A172 (cell line): ENCODE measurements at places on chromosomes 16 and 17. TPM values are rescaled to one million over a fixed set of nuclear protein-coding genes. Genes with fewer than 3 reads are reported as not detected.

Gene SPG7
- 171 and 208 TPM in 2 replicates for total RNA-seq

DNA sequence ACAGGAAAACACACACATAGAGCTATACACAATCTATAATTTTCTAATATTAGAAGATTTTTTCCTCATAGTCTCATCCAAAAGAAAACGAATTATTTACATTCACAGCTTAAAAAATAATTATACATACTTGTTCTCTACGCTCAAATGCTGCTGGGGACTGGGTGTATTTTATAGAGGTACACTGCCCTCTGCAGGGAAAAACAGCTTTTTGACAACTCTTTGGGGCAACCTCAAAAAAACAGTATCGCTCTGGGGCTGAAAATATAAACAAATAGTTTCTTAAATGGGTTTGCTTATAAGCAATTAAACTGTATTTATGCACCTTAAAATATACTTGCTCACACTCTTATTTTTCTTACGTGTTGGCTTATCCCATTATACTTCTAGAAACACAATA is 261.8 kb upstream of the PSMD7 start:
- DNase-seq = peak; percentile 8

- DNase-seq = peak; percentile 26
Measured at GRCh38 chr16:77739559-77739892, 17.2 kb downstream of the NUDT7 start.

DNA sequence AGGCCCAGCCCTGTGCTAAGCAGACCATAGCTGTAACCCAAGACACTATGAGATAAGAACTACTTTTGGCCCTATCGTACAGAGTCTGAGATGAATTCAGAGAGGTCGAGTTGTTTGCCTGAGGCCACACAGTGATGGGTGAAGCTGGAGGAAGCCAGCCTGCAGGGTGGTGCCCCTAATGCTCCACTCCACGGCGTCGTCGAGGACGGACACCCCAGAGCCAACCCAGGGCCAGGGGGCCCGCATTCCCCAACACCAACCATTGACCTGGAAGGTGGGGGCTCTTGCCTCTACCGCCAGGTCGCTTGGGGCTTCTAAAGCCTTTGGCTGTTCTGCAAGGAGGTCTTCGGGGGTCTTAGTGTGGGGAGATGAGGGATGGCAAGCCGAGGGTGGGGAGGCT is 84.1 kb downstream of the IRF8 start:
- DNase-seq = no peak

DNA sequence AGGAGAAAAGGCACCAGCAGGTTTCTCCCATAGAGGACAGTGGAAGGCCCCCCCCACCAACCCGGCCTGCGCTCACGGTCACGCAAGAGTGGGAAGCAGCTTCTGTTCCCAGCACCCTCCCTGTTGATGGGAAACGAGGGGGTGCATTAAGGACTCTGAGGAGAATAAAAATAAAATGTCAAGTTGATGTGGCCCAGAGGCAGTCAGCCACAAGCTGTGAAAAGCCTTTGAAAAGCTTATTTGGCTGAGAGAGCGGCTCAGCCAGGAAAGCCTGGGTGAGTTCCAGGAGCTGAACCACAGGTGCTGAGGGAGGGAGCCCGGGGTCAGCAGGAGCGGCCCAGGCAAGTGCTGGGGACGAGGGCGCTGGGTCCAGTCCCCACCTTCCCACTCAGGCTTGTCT is 26.9 kb upstream of the SPATA32 start:
- DNase-seq = no peak

DNA sequence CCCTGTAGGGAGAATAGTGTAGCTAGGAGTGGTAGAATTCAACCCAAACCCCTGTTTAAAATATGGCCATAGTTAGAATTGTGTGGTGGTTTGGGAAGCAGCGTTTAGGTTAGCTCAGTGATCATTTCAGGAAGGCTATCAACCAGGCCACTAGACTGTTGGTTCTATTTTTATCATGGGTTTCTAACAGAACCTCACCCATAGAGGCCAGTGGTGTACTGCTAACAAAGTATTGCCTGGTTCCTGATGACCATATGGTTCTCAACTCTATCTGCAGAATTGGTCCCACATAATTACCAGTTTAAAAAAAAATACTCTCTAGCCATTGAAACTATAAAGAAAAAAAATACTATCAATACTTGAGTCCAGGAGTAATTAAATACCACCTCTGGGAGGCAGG is 70.5 kb upstream of the RASL10B start:
- DNase-seq = no peak

- no peak for DNase-seq
Measured at GRCh38 chr16:71852158-71852557, 6.4 kb downstream of the ATXN1L start.

- DNase-seq = no peak
Measured at GRCh38 chr17:7606280-7606679, 8.4 kb downstream of the FXR2 start.

DNA sequence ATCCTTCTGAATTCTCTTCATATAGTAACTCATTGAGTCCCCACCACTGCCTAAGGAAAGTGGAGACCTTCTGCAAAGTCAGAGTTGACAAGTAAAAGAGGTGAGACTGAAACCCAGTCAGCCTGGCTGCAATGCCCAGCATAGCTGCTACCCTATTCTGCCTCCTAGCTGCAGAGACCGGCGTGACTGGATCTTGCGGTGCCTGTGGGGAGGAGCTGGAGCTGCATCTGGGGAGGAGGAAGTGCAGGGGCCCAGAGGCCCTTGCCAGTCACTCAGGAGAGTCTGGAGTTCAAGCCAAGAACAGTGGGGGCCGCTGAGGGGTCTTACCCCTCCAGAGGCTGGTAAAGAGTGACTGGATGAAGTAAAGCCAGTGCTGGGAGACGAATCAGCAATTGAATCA is 35.0 kb upstream of the ZNF423 start:
- no peak for DNase-seq

DNA sequence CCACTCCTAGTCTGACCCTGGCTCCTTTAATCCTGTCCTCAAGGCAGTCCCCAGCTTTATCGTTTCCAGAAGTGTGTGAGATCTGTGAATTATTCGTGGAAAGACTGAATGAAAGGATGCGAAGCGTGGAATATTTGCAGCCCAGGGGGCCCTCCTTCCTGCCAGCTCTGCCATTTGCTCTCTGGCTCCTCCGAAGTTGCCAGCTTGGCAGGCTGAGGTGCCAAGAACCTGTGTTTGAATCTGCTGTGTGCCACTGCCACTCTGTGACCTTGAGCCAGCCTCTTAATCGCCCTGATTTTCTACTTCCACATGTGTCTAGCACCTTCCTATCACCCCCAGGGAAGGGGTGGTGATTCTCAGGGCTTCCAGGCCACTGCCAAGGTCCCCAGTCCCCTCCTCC is 10.8 kb downstream of the TBKBP1 start:
- DNase-seq = no peak

- no peak for DNase-seq
Measured at GRCh38 chr16:70687102-70687511, 1.3 kb upstream of the MTSS2 start.

GRCh38 chr16:12613131-12613991 is 190.3 kb downstream of the CPPED1 start:
- peak; percentile 100 for DNase-seq

Gene PRSS33
- 0.17 and 0.36 TPM in 2 replicates for total RNA-seq

DNA sequence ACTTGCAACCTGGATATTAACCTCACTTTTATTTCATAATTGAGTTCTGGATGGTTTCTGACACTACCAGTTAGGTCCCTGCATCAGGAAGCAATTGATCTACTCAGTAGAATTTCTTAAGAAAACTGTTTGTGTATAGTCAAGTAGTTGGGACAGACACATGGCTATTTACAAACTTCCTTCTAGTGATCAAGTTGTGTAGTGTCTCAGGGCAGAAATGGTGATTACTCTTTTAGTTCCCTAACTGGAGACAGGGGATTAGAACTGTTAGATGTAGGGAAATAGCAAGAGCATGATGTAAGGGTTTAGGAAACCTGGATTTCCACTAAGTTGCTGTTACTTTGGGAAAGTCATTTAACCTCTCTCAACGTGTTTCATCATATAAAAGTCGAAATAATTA is 30.4 kb downstream of the TMEM100 start:
- no peak for DNase-seq

- DNase-seq = peak; percentile 65
Measured at GRCh38 chr16:73064212-73064993, 16.5 kb upstream of the ZFHX3 start.

DNA sequence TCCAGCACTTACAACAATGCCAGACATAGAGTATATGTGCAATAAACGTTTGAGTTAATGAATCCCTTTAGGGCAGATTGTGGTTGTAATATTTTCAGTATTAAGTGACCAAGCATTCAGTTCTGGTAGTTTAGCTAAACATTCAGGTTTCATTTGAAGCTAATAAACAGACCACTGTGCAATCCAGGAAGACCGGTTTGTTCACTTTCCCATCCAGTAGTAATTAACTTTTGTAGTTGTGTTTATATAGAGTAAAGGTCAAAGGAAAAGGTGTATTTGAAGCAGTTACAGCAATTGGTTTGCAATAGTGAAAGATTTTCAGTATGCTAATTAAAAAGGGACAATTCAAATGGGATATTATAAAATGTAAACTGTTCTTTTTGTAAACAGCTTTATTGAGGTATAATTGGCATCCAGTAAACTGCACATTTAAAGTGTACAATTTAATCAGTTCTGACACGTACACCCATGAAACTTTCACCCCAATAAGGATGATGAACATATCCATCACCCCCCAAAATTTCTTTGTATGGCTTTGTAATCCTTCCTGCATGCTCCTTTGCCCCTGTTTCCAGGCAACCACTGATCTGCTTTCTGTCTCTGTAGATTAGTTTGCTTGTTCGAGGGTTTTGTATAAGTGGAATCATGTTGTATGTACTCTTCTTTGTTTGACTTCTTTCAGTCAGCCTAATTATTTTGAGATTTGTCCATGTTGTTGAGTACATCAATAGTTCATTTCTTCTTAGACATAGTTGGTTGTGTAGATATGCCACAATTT is 26.3 kb downstream of the MRTFB start:
- no peak for DNase-seq

DNA sequence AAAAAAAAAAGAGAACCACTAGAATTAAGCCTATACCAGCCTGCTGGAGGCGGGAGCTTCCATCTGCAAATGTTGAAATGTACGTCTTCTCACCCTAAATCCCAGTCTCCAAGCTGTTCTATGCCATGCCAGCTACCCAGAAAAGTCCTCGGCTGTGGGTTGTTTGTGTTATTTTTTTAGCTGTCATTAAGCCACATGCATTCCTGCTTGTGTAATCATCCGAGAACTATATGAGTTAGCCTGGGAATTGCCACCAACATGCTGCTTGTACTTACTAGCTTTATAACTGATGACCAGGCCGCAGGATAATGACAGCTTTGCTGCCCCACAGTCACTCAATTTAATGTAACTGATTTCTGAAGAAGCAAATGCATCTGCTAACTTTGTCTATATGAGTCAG is 313.9 kb upstream of the SALL1 start:
- DNase-seq = peak; percentile 82

DNA sequence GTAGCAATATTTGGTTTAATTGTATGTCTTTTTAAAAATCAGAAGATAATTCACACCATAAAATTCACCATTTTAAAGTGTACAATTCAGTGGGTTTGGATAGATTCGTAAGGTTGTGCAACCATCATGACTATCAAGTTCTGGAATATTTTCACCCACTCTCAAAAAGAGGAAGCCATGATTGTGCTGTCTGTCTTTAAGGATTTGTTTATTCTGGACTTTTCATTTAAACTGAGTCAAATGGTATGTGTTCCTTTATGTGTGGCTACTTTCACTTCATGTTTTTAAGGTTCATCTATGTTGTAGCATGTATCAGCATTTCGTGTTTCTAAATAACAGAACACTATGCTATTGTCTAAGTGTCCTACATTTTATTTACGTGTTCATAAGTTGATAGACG is 68.1 kb upstream of the CPHXL start:
- DNase-seq = no peak

Gene TEFM
- total RNA-seq = 19.4 and 48.2 TPM in 2 replicates

- DNase-seq = peak; percentile 72
Measured at GRCh38 chr16:69217433-69217832, 30.5 kb downstream of the SNTB2 start.

DNA sequence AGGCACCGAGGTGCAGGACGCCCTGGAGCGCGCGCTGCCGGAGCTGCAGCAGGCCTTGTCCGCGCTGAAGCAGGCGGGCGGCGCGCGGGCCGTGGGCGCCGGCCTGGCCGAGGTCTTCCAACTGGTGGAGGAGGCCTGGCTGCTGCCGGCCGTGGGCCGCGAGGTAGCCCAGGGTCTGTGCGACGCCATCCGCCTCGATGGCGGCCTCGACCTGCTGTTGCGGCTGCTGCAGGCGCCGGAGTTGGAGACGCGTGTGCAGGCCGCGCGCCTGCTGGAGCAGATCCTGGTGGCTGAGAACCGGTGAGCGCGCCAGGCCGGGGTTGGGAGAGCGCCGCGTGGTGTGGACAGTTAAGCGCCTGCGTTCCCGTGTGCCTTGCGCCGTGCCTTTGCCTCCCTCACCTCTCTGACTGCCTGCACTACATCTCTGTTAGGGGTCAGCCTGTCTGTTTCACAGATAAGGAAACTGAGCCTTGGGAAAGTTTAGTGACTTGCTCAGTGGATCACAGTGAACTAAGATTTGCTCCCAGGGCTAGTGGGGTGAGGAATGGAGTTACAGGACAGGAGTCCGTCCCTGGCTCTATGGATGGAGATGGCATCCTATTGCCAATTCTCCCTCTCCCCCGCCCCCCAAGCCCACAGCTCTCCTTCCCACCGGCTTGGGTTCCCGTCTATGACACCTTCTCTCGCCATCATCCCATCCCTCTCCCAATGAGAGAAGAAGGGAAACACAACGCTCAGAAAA is 880 bp downstream of the SARM1 start:
- DNase-seq = no peak

DNA sequence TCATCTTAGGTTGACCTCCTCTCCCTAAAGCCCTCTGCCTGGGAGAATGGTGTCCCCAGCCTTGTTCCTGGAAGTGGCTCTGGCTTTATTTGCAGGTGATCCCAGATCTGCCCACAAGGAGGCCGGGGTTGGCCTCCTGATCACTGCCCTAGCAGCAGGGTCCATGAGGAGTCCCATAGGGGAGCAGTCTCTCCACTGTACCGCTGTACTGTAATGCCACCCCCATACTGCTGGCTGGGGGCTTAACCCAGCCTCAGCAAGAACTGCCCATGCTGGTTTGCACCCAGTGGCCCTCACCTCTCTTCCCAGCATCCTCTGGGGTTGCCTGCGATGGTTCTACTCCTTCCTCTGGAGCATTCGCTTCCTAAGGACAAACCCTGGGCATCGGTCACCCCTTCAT is 39.1 kb downstream of the PSME3IP1 start:
- DNase-seq = no peak

- no peak for DNase-seq
Measured at GRCh38 chr16:7303660-7304200, 28.9 kb upstream of the RBFOX1 start.

Gene G6PC1
- not detected in 2 replicates for total RNA-seq

GRCh38 chr16:90002759-90003158 is 16.5 kb downstream of the DBNDD1 start:
- no peak for DNase-seq

Gene NOXO1
- total RNA-seq = 0.19 TPM in 1 of 2 replicates, not detected in the other

- DNase-seq = no peak
Measured at GRCh38 chr16:53061256-53061655, 6.5 kb downstream of the CHD9 start.
